ENCODE measurements at places on chromosomes 5 and 9. TPM values are rescaled to one million over a fixed set of nuclear protein-coding genes. Genes with fewer than 3 reads are reported as not detected.

The FCN1 gene
- 22.7 TPM for total RNA-seq

DNA sequence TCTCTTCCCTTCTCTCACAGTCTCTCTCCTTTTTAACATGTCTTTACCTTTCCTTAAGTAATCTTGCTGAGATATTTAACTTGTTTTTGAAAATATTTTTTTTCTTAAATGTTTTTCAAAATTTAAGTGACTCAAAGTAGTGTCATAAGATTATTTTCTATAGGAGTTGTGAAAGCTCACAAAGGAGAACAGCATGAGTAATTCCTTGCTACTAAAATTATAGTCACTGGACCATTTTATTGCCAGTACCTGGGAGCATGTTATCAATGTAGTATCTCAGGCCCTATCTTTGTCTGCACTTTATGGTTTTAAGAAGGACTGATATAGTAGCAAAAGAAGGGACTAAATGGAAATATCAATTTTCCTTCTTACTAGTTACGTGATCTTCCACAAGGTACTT lies 181.9 kb downstream of the TMEM232 start:
- DNase-seq = no peak

GRCh38 chr5:6909901-6910300 lies 196.7 kb downstream of the TENT4A start:
- no peak for DNase-seq

DNA sequence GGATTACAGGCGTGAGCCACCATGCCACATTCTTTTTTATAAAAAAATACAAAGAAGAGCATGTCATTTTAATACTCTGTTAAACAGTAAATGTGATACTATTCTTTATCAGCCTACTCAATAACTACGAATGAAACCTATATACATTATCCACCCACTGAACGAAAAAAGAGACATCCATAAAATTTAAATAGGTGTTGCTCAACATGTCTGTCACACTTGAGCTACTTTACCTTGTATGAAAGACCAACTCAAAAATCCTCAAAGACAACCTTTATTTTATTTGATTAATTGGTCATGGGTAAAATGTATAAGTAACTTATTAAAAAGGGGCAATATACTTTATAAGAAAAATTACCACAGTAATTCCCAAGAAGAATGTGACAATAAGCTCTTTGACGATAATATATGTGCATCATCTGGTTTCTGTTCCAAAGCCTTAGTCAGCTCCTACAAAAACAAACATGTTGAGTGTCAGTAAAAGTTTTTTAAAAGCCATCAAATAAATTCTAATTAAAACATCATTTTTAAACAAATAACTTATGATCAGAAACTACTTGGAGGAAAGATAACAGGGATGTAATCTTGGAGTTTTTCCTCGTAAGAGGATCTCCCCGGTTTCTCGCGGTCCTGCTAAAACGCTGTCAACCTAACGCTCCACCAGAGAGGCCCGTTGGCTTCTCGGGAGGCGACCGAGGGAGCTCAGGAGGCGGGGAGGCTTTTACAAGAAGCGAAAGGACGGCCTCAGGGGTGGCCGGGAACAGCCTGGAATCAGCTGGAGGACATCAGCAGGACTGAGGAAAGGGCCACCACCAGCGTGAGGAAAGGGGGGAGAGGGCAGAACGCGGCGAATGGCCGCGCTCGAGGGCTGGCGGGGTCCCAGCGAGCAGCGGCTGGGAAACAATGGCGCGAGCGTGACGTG lies 13.5 kb upstream of the ANKRD18B start:
- peak; percentile 55 for DNase-seq

GRCh38 chr9:121463026-121463807 lies 36.4 kb downstream of the GGTA1 start:
- DNase-seq = peak; percentile 14

The NR5A1 gene
- total RNA-seq = not detected

GRCh38 chr9:131943351-131943841 lies 136.3 kb downstream of the MED27 start:
- no peak for DNase-seq

The CNTNAP3 gene
- total RNA-seq = not detected

DNA sequence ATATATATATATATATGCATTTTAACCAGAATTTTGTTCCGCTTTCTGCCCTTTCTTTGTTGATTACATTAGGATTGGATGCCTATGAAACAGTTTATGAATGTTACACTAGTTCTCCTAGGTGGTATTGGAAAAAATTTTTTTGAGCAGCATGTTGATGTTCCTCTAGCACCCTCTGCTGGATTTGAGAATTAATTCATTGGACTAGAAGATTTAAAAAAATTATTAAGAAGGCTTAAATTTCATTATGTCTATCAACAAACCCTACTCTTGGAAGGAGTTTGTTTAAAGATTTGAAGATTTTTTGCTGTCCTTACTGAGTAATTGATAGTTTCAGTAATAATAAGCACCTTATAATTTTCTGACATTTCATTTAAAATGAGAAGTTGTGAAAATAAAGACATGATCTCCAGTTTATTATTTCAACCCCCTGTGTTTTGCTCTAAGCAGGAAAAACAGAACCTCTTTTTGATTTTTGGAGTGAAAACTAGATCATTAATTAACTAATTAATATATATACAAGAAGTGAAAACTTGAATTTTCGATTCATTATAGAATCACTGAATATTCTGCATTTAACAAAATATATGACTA lies 89.6 kb downstream of the CCDC171 start:
- DNase-seq = no peak

DNA sequence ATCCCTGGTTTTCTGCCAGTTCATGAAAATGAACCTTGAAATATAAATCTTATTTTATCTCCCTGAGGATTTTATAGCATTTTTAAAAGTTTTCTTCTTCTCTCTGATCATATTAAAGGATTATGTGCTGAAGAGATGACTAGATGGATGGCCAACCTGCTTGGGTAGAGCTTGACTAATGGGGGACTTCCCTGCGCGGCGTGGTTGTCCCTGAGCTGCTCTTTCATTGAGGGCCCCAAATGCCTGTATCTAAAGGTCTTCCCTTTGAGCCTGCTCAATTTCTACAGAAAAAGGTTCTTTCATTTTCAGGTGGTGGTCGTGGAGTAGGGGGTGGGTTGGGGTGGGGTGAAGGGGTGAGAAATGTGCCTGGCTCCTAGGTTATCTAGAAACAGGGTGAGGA lies 20.5 kb upstream of the CDKN2AIPNL start:
- DNase-seq = no peak

The PTGR1 gene
- not detected for total RNA-seq

GRCh38 chr9:126058011-126058531 lies 268.6 kb upstream of the MVB12B start:
- DNase-seq = no peak

DNA sequence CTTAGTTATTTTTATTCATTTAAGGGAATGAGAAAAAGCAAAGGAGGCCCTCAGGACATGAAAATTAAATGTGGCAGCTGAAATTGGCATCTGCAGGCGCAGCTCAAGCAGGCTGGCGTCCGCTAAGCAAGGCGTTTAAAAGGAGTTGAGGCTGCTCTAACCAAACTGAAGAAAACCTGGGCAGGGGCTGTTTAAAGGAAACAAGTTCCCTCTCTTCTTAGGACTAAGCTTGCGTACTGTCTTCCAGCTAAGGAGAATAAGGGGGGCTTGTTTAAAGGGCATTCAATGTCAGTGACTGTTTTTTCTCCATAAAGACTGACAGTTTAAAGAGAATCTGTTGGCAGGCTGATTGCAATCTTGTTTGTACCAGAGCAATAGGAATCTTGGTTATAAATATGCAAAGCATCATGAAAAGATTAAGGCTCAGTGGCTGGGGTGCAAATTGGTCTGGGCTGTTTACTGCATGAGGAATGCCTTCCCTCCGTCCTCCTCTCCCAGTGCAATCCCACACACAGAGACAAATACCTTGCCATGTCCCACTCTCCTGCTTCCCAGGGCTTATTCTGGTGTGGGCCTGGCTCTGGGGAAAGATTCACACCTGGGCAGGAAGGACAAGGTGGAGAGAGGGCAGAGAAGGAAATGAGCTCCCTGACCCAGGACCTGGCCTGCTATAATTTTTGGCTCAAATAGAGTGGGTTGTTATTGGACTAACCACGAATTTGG lies 85.9 kb upstream of the LIFR start:
- no peak for DNase-seq

DNA sequence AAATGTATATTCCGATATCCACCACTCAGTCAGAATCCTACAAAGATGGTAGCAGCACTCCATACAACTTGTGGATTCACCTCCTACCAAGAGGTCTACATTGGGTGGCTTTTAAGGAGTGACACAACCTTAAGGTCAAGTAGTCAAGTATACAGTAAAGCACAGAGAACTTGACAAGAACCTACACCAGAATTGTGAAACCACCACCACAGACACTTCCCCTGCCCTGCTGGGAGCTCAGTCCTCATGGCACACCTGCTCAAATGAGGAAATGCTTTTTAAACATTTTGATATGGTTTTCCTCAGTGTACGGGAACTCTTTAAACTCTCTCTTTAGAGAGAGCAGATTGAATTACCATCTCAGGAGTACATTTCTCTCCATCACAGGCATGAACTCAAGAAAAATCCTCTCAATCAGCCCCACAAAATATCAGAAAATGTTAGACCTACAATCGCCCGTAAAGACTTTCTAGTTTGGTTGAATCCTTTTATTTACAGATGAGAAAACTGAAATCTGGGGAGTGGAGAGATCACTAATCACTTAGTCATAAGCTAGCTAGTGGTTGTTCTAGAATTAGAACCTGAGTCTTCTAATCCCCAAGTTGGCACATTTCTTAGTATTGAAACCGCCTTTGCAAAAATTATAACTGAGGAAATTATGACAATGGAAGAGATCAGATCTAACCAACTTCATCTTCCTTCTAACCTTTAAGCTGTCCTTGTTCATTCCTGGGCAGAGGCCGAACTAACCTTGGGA lies 38.5 kb upstream of the NR4A3 start:
- no peak for DNase-seq

GRCh38 chr9:127318651-127319167 lies 54.1 kb downstream of the GARNL3 start:
- no peak for DNase-seq

The MUSK gene
- total RNA-seq = not detected

- DNase-seq = no peak
These were observed 8.5 kb downstream of the SPINK9 start for GRCh38 chr5:148343603-148344487.

- DNase-seq = no peak
These were observed 233.7 kb downstream of the ARHGEF28 start for GRCh38 chr5:73859696-73860095.
